ENCODE measurements at places on chromosomes 11 and 22.
A peak's percentile ranks its signal among the peaks of the same experiment; 100 is the strongest.

DNA sequence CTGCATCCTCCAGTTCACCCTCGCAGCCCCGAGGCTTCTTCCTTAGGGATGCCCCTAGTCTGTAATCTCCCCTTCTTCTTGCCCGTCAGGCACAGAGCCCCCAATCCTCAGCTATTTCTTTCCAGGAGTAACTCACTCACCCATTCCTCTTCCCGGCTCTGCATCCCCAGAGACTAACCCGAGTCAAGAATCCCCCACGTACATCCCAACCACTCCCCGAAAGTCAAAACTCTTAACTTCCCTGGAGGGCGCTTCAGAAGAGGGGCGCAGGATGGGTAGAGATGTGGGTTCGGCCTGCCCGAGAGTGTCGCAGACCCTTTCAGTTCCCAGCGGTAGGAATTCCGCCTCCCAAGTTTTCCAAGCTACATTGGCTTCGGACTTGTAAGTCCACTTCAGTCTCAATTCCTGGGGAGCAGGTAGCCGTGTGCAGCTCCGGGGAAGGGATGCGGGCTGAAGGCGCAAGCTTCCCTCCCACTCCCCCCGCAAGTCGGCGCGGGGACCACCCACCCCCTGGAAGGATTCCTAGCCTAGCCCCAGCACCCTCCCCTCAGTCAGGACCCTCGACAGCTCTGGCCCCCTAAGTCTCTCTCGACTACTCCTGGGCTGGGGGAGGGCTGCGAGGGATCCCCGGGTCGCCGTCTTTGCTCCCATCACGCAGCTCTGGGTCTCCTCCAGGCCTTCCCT, 871 bp downstream of the BDNF start:
- no peak for DNase-seq

DNA sequence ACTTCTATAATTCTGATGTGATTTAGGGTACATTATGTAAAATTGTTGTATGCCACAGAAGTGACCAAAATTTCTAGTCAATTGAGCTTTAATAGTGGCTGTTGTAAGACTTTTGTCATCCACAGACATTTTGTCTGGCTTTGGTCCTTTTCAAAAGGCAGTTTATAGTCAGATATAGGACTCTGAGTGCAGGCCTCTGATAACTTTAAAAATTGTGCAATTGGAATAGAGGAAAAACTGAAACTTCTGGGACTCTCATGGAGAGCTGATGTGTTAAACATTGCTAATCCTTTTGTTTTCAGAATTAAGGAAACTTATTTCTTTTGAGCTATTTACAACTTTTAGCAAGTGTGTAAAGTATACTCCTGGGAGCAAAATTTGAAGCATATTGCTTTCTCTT, 9.0 kb upstream of the MRPL17 start:
- no peak for DNase-seq

DNA sequence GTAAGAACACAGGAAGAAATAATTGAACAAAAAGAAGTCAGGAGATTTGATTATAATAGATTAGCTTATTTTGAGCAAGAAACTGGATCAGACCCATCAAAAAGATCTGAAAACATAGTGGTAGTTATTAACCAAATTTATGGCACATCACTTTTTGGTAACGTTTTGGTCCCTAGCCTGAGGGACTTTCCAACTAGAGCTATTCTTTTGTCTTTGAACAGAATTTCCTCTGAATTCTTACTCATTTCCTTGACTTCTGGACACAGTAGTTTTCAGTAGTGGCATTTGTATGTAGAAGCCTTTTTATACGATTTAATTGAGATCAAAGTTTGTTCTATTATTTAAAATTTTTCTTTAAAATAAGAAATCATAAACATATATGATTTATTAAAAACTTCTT, 96.5 kb upstream of the PDGFD start:
- DNase-seq, result no peak

GRCh38 chr11:8631395-8632118, 37.5 kb upstream of the STK33 start:
- DNase-seq, result no peak

DNA sequence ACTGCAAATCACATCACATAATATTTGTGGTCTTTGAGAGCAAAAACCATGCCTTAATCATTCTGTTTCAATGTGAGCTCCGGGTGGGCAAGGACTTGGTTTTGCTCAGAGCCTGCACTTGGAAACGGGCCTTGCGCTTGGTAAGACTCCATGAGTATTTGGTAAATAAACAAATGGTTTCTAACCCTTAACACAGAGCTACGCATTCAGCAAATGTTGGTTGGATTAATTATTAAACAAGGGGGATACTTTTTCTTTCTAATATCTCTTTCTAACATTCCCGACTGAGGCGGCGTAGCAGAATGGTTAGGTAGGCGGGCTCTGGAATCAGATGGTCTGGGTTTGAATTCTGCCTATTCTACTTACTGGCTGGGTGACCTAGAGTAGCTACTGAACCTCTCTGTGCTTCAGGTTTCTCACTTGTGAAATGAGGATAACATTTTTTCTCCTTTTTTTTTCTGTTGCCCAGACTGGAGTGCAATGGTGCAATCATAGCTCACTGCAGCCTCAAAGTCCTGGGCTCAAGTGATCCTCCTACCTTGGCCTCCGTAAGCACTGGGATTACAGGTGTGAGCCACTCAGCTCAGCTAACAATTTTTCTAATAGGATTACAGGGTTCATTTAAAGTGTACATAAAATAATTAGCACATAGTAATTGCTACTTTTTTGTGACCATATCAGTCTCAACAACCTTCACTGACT, 3.4 kb upstream of the FAM83F start:
- no peak for DNase-seq

- no peak for DNase-seq
Measured at GRCh38 chr11:4032097-4032496, 62.5 kb upstream of the RRM1 start.

DNA sequence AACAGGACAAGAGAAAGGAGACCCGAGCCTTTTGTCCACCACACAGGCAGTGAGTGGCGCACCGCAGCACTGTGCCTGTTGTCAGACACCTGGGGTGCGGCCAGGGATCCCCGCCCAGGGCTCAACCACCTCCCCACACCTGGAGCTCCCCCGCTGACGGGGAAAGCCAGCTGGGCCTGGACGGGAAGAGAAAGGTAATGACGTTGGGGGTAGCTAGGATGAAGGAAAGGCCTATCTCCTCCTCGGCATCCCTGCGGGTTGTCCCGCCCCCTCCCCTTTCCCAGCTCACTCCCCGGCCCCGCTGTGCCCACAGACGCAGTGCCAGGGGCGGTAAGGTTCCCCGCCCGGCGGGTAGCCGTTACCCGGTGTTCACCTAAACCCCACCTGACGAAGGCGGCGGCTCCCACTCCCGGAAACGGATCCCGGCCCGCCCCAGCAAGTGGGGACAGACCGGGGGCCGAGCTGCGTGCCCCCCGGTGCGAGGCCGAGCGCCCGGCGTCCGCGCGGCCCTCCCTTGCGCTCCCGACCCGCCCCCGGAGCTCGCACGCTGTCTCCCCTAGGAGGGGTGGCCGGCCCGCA, 495 bp downstream of the HYOU1 start:
- no peak for DNase-seq

DNA sequence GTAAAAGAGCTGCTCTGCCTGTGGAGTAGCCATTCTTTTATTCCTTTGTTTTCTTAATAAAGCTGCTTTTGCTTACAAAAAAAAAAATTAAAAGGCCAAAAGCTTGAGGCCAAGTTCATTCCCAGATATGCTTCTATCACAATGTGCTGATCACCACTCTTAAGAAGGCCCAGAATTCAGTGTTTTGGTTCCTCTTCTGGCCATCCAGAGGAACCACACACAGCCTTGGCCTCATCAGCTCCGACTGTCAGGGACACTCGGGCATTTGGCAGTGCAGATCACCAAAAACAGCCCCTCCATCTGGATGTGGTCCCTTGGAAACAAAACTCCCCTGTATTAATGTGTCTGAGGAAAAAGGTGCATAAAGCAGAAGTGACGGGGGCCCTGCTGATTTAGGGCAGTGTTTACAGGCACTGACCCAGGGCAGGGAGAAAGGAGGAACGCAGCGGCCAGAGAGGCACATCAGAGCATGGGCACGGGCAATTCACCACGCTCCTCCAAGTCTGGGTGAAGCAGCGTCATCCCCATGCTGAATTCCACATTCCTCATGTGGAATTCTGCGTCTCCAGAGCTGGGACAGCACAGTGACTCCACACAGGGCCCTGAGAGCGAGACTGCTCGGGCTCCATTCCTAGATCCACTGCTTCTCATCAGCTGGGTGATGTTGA, 17.7 kb downstream of the POLDIP3 start:
- no peak for DNase-seq

GRCh38 chr11:61783717-61784505, 8.5 kb downstream of the TMEM258 start:
- no peak for DNase-seq

DNA sequence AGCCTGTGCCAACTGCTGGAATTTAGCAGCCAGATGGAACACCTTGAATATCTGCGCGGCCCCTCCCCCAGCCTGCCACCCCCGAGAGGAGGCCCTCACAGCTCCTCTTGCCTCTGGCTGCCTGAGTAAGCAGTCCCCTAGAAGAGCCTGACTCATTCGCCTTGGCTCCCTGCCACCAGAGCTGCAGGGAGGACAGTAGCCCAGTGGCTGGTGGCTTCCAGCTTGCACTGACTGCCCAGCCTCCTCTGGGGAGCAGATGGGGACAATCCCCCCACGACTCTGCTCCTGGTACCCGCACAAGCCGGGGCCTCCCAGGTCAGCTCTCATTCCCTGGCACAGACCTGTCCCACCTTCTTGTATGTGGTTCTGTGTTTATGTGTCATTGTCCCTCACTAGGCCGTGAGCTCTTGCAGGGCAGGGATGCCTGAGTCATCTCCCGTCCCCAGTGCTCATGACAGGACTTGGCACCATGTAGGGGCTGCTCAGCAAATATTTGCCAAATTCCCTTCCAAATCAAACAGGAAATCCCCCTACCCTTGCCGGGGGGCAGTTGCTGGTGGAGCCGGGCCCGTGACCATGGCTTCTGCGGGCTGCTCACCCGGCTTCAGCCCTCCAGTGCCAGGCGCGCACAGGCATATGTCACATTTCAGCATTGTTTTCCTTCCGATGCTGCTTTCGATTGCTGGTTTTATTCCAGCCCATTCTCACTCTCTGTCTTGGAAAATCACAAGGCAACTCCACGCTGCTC, 43.6 kb downstream of the CACNG2 start:
- DNase-seq, result peak; percentile 95

- no peak for DNase-seq
Measured at GRCh38 chr11:45543808-45544422, 121.5 kb downstream of the CHST1 start.

GRCh38 chr11:113574171-113574570, 99.0 kb upstream of the DRD2 start:
- DNase-seq, result no peak

DNA sequence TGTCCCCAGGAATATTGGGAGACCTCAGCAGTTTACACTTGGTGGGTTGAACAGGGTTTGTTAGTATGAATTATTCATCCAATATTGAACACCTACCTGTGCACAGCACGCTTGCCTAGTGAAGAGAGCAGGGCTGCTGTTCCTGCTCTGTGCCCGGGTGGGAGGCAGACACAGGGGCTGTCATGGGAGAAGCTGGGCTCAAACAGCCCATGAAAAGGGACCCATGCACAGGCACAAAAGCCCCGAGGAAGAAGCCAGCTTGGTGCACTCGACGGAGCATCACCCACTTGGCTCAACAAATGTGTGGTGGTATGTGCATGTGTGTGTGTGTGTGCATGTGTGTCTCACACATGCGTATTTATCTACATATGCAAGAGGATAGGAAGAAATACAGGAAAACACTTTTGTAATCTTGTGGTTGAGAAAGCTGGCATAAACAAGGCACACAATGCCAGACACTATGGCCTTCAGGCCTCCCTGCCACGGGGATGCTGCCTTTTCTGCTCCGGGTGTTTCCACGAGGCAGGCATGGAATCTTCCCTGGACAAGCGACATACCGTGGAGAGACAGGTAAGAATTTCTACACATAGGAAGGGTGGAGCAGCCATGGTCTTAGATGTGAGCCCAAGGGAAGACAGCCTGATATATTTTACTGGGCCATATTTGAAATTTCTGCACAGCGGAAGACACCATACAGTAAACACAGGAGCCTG, 5.0 kb upstream of the APOBEC3A start:
- DNase-seq, result no peak

- no peak for DNase-seq
Measured at GRCh38 chr11:129580278-129580677, 204.6 kb downstream of the BARX2 start.

DNA sequence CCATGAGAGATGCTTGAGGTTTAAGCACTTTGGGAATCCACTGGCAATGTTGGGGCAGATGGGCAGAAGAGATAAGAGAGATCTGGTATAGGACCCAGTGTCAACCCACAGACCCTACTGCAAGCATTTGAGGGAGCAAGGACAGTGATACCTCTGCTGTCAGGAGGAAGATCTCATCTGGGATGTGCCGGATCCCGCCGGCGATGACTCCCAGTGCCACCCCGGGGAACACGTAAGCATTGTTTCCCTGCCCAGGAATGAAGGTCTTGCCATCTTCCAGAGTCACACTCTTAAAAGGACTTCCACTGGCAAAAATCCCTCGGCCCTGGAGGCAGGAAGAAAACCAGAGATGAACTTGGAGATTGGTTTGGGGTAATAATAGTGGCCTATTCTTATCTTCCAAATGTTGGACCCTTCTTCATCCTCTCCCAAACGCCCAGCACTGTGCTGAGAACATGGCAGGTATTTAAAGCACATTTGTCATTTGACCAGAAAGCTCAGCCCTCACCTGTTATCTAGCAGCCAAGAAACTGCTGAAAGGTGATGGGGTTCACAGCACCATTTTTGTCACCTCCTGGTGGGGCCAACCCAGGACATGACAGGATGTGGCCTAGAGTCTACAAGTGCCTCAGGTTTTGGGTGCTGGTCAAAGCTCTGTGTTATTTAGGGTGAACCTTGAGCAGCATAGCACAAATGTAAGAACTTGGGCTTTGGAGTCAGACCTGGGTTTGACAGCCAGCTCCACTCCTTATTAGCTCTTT, 71.7 kb downstream of the CCDC81 start:
- peak; percentile 90 for DNase-seq

GRCh38 chr11:10451426-10452116, 3.5 kb upstream of the AMPD3 start:
- no peak for DNase-seq

Data from esophagus muscularis mucosa (tissue), 4 donors.